Naive thymus-derived CD8-positive, alpha-beta T cell (primary cell): ENCODE measurements at places on chromosomes 2 and 18.
A peak's percentile ranks its signal among the peaks of the same experiment; 100 is the strongest.

DNA sequence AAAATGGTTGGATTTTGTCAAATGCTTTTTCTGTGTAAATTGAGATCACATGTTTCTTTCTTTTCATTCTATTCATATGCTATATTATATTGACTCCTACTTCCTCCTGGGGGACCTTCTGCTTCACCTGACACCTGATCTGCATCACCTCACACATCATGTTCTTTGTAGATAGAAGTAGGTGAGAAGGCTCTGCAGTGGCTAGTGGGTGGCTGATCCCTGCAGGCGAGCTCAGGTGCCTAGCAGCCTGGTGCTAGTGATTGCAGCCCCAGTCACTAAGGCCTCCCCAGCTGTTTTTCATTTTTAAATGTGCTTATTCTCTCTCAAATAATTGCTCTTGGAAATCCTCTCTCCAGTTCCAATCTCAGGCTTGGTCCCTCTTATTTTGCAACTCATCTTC is 33.6 kb downstream of the MC4R start:
- no peak for DNase-seq

DNA sequence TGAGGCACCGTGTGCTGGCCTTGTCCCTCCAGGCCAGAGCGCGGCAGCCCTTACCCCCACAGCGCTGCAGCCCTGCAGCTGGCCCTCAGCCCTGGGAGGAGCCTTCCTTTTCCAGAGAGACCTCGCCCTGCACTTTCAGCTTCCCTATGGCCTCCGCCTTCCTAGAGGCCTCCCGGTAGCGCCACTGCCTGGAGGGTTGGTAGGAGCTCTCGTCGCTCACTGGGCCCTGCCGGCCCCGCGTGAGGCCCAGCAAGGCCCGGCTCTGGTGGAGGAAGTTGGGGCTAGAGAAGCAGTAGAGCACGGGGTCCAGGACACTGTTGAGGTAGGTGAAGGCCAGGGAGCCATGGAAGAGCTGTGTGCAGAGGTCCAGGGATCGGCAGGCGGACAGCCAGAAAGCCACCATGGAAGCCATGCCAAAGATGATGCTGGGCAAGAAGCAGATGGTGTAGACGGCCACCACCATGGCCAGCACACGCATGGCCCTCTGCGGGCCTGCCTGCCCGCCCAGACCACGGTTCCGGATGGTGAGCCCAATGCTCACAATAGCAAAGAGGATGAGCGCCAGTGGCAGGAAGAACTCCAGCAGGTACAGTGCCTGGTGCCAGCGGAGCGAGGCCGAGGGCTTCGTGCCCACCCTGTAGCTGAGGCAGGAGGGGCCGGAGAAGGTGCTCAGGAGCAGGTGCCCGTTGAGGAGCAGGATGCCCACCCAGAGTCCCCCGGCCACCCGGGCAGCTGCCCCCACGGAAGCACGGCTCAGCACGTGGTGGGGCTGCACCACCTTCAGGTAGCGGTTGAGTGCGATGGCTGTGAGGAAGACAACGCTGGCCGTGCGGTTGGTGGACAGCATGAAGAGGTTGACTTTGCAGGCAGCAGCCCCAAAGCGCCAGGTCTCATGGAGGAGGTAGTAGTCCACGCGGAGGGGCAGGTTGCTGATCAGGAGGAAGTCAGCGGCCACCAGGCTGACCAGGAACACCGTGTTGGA is 821 bp downstream of the OXER1 start:
- no peak for DNase-seq

GRCh38 chr2:239802185-239802649 is 222.9 kb downstream of the NDUFA10 start:
- DNase-seq: no peak

GRCh38 chr2:6917071-6917760 is at the start of gene RNF144A:
Gene RNF144A (plus strand): TSS chr2:6917412. CDS start chr2:6996927, 79,515 bp downstream.
- DNase-seq: peak; percentile 57

GRCh38 chr2:46651363-46652099 is 172.2 kb downstream of the TMEM247 start:
- DNase-seq: no peak
